AG20443 (cell line): ENCODE measurements at places on chromosomes 6 and 20.

- DNase-seq = no peak
These were observed 59.7 kb upstream of the GLP1R start for GRCh38 chr6:38988736-38989449.

DNA sequence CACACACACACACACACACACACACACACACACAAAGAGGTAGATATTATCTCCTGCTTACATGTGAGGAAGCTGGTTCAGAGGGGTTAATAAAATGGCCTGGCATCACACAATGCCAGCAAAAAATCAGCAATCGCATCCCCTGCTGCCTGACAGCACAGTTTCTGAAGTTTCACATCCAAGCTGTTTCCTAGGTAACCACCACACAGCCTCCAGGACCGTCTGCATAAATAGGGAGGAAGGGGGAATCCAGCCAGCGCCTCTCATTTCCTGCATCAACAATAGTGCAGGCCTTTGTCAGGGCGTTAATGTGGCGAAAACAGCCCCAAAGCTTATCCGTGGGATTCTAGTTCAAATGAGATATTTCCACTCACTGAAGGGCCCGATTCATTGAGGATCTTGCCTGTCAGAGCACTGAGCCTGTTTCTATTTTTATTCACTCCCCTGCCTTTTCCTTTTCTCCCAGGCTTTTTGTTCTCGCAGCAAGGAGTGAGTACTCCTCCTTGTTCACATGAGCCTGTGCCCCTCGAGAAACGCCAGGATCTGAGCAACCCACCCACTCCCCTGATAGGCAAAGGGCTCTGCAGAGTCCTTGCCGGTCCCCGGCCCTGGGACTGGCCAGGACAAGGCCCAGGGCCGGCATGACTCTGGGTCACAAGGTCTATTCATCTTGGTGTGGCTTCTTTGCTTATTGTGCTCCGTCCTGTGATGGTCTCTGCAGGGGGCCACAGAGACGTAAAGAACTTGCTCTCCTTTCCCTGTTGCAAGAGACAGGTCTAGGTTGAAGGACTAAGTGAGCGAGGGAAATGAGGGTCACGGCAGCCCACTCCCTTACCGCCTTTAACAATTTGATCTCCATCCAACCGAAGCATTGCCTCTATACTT, 32.7 kb downstream of the TUBB2B start:
- no peak for DNase-seq

DNA sequence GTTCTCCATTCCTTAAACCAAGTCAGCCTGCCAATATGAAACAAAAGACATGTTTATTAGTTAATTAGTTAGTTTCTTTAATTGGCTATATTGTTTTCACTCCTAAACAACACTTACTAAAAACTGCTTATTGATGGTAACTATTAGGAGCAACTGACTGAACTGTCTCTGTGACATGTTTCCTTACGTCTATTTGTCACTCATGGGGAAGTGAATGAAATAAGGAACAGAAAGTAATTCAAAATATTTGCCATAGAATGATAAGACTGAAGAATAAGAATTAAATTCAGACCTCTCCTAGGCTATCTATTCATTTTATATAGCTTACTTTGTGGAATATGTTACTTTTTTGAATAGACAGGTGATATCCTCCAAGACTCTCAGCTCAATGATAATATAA, 217.2 kb downstream of the LAMA2 start:
- no peak for DNase-seq

DNA sequence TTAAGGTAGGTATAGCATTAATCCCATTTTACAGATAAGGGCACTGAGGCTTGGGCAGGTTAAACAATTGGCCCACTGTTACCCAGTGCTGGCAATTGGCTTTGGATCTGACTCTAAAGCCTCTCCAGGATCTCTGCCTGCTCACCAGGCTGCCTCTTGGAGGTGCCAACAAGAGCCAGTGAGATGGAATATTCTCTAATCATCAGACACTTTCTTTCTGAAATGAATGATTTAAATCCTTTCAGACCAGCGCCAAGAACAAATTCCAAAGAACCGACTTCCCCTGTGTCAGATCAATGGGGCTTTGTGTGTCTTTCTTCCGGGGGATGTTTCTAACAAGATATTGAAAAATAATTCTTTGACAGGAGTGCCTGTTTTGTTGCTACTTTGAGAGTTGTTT, 23.6 kb downstream of the CYP39A1 start:
- no peak for DNase-seq

DNA sequence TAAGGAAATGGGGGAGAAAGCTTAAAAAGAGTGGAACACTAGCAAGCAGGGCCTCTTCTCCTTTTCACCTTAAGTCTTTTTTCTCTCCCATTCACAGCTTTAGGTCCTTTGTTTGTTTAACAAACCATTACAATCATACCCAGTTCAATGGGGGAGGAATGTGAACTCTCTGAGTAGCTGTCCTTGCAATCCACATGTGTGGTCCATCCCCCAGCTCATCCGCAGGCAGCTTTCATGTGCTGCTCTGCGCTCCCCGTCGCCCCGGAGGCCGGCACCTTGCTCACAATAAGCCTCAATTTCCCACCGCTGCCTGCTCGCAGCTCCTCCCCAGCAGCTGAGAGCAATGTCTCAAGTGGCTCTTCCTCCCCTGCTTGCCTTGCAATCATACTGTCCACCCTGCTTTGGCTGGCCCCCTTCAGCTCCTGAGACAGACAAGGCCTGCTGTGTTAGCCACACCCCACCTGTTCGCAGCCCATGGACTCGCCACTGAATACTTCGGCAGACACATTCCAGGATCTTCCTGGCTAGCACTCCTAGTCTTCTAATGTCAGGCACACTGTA, 49.1 kb downstream of the PLAGL1 start:
- no peak for DNase-seq
